ENCODE measurements at places on chromosomes 5 and 9.

DNA sequence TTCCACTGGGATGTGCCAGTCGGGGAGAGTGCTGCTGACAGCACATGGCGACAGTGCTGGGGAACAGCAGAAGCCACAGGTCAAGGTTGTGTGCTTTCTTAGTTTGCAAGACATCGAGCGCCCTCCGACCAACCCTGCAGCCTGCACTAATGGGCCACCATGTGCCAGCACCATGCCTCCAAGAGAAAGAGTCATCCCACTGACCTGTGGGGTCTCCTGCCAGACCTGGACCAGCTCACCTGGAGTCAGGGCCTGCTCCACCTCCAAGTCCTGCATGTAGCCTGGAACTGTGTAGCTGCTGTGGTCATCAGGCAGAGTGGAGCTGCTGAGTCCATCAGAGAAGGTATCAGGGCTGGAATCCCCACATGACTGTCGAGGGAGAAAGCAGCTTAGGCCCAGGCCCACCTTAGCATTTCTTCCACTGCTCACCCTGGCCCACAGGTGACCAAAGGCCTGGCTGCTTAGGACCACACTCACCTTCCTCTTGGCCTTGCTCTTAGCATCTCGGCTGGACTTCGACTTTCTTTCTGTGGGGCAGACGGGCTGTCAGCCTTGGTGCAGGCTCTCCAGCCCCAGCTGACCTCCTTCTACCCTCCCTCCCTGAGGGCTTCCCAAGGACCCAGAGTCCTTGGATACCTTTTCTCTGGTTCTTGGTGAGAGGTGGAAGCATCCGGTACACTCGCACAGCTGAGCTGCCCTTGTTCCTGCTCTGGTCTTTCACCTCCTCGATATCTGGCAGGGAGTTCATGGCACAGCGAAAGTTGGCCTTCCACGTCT lies 4.1 kb downstream of the IRF1 start:
- no peak for DNase-seq

- no peak for DNase-seq
These were observed 34.9 kb upstream of the GNE start for GRCh38 chr9:36293171-36293570.

- DNase-seq = no peak
These were observed 90.6 kb upstream of the ADAMTS2 start for GRCh38 chr5:179435731-179436315.

GRCh38 chr5:52148679-52149078 lies 639.0 kb upstream of the ITGA1 start:
- DNase-seq = no peak

GRCh38 chr5:12277504-12278192 lies 373.4 kb upstream of the CTNND2 start:
- no peak for DNase-seq

DNA sequence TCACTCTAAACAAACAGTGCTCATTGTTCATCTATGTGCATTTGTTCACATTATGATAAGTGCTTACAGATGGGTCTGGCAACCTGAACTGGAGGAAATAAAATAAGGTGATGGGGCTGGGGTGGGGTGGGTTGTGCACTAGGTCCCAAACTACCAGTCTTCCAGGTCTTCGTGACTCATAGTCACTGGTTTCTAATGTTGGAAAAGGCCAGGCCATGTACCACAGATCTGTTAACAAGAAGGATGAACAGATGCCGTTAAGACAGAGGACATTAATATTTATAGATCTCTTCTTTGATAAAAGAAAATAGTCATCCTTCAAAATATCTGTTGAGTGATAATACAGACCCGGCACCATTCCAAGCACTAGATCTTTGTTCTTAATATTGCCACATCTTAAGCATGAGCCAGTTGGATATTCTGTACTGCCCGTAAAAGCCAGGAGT lies 71.4 kb upstream of the STARD4 start:
- DNase-seq = no peak
